Bronchial epithelial cell (primary cell): ENCODE measurements at places on chromosomes 6 and 20.

- DNase-seq = no peak
These were observed 45.1 kb upstream of the TASP1 start for GRCh38 chr20:13683833-13684232.

GRCh38 chr6:106927531-106928398 is 46.8 kb downstream of the CD24 start:
- peak; percentile 41 for DNase-seq

DNA sequence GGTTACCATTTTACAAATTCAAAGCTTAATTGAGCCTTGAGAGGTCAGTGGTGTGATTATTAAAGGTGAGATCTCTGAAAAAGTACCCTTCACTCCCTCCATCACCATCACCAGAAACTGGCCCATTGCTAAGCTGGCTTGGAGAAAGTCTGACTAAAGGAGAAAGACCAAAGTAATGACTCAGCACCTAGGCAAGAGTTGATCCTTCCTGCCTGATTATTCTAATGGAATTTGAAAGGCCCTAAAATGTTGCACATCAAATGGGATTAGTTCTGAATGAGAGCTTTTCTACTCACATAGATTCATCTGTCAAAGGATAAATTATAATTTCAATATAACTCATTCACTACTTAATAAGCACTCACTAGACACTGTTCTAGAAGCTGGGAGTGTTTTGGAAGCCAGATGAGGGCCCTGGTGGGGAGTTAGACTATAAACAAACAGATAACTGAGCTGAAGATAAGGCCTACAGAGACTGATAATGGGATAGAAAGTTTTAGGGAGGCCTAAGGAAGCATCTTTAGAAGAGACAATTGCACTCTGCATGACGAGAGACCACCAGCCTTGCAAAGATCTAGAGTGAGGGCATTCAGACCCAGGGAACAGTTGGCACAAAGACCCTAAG is 366.7 kb downstream of the SYNE1 start:
- peak; percentile 76 for DNase-seq

DNA sequence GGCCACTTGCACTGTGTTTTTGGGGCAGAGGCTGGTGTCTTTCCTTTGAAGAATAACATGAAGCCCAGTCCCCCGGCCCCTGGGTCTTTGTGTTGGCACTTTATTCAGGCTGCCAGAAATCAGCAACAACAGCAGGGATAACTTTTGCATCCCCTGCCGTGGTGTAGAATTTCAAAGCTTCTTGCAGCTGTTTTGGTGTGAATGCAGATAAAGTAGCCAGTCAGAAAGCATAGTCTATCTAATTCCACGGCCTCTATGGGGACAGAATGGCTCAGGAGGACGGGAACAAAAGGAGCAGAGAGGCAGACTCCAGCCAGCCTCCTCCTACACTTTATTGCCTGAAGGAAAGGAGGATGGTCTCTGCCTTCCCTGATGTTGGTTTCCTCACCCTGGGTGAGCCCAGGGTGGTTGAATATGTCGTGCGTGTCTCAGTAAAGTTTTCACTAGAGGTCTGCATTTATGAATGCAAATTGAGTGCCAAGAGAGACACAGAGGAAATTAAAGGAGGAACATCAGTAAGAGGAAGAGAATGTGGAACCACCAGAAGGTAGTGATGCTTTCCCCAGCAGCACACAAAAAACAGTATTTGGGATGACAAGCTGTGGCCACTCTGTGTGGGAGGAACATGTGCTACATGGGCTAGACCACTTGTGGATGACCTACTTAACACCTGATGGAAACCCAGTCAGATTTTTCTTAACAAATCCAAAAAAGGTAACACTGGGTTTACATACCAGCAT is 125.9 kb upstream of the TRAF3IP2 start:
- no peak for DNase-seq

GRCh38 chr6:17886891-17887290 is 100.5 kb downstream of the KIF13A start:
- DNase-seq = no peak

DNA sequence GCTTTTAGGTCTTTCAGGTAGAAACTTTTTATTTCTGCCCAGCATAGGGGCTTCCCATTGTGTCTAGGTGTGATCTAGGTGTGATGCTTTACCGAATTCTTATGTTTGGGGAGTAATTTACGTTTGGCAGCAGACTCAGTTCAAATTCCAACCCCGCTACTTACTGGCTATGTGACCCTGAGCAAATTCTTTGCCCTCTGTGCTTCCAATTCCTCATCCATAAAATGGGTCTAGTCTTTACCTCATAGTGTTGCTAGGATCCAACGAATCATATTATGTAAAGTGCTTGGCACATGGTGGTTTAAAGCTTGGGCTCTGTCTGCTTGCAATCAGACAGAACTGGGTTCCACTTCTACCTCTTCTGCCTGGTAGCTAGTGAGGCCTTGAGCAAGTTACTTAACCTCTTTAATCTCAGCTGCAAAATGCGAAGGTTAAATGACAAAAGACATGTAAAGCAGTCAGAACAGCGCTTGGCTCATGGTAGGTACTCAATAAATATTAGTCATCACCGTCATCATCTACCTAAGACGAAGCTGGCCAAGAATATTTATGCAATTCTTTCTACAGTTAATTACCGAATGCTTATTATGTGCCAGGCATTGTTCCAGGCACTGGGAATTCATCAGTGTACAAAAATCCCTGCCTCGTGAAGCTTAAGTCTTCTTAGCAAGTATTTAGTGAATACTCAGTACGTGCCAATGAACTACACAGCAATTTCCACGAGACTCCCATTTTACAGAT is 1.0 kb downstream of the NSFL1C start:
- DNase-seq = peak; percentile 79
